ENCODE measurements at places on chromosomes 16 and 17.

DNA sequence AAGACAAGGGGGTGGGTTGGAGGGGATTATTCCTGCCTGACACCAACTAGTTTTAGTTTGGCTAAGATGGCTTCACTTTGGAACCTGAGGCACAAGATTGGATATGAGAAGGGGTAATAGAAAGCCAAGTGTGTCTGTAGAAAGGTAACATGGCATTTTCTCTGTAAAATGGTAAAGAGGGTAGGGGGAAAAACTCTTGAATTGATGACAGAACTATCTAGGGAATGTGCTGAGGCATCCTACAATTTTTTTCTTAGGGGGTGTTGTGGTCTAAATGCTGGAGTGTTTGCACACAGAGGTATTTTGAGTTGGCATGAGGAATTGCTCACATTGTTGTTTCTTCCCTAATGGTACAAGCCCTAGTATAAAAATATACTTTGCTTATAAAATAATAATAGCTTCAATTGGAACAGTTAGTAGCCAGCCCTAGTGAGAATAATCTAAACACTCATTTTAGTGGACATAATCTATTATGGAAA, 25.8 kb downstream of the YPEL2 start:
- no peak for DNase-seq

DNA sequence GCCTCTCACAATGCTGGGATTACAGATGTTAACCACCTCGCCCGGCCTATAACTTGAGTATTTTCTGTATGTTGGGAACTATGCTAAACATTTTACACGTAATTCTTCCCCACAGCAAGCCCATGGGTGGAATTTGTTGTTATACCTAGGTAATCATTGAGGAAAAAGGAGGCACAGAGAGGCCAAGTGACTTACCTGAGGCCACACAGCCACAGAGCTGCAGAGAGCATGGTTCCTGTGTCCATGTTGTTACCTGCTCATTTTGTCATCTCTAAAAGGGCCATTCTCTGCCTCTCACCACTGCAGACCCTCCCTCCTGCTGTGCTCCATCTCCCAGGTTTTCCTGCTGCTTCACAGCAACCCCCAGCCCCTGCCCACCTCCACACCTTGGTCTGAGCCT, 135.5 kb downstream of the ABCC1 start:
- no peak for DNase-seq

DNA sequence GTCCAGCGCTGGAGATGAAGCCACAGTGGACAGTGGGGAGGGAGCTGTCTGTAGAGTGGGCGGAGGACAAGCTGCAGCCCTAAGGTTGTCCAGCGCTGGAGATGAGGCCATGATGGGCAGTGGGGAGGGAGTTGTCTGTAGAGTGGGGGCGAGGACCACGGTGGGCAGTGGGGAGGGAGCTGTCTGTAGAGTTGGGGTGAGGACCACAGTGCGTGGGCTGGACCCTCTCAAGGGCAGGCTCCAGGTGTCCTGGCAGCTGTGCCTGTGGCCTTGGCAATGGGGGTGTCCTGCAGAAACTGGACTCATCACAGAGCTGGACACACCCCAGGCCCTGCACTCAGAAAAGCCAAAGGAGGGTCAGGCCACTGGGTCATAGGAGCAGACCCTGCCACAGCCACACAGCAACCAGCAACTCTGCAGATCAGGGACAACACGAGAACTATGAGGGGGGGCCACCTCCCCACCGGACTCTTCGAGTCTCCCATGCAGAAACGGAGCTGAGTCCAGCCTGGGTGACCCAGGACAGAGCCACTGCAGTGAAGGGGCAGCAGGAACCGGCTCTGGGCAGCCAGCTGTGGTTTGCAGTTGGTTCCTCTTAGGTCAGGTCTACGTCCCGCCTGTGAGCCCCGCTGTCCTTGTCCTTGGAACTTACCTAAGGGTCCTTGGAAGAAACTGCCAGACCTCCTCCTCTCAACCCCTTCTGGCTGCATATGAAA, 33.4 kb upstream of the CBFA2T3 start:
- no peak for DNase-seq

DNA sequence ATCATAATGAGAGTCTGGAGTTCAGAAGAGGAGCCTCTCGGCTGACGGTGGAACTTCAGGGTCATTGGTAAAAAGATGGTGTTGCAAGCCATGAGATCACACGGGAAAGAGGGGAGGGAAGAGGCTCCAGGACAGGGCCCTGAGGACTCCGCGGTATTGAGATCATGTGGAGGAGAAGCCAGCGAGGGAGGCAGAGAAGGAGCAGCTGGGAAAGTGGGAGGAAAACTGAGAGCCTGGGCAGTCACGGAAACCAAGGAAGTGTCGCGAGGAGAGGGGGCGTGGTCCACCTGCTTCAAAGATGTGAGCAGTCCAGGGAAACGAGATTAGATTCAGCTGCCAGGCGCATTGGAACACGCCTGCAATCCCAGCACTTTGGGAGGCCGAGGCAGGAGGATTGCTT, 27.7 kb upstream of the SBK1 start:
- DNase-seq: no peak

- no peak for DNase-seq
These were observed 78.4 kb downstream of the RPH3AL start for GRCh38 chr17:273981-274832.

GRCh38 chr16:17083628-17084027, 387.1 kb downstream of the XYLT1 start:
- peak; percentile 21 for DNase-seq

GRCh38 chr17:35668802-35669201, 62.6 kb upstream of the RASL10B start:
- no peak for DNase-seq

GRCh38 chr16:79752396-79752795, 151.9 kb upstream of the MAF start:
- no peak for DNase-seq

DNA sequence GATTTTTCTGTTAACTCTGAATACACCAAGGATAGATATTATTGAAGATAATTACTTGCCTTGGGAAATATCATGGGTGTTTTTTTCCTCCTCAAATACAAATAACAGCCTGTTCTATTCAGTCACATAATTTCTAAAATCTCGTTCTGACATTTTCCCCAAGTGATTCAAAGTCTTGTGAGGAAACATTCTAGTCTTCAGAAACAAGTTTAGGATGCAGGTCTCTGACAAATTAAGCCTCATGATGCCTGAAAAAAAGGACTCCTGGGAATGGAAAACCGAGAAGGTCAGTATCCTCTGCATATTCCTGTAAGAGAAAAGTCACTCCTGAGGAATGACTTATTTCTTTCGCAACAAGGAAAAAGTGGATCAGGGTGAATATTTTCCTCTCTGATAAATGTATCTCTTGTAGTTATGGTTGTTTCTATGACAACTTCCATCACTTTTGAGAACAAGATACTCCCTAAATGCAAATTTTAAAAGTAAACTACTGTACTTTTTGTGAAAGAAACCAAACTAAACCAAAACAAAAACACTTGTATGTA, 384.6 kb downstream of the CNTNAP4 start:
- no peak for DNase-seq

GRCh38 chr16:87406495-87407088, 14.5 kb downstream of the MAP1LC3B start:
- DNase-seq: no peak

DNA sequence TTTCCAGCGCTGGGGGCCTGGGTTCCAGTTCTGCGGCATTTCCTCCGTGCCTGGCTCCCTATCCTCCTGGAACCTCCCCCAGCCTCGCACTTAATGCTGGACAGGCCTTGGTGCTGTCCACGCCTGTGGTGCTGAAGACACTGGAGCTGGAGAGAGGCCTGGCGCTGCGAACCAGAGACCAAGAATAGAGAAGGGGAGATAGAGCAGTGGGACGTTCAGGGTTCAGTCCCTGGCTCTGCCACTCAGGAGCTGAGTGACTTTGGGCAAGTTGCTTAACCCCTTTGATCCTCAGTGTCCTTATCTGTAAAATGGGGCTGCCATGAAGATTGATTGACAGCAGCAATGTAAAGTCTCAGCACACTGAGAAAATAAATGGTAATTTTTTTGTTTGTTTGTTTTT, 11.9 kb downstream of the SBK1 start:
- DNase-seq: no peak

DNA sequence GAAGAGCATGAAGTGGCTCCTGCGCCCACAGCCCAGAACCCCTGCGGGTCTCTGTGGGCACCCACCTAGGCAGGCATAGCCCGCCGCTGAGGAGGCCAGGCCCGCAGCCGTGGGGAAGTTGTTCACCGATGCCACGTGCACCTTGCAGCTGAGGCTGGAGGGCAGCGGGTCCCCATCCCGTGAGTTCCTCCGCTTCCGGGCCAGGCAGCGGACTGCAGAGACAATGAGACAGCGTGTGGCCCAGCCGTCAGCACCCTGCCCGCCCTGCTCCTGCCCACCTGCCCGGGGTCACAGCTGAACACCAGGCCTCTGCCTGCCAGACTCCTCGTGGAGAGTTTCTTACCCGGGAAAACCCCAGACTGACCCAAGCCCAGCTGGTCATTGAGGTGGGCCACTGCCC, 5.5 kb downstream of the MVD start:
- no peak for DNase-seq

DNA sequence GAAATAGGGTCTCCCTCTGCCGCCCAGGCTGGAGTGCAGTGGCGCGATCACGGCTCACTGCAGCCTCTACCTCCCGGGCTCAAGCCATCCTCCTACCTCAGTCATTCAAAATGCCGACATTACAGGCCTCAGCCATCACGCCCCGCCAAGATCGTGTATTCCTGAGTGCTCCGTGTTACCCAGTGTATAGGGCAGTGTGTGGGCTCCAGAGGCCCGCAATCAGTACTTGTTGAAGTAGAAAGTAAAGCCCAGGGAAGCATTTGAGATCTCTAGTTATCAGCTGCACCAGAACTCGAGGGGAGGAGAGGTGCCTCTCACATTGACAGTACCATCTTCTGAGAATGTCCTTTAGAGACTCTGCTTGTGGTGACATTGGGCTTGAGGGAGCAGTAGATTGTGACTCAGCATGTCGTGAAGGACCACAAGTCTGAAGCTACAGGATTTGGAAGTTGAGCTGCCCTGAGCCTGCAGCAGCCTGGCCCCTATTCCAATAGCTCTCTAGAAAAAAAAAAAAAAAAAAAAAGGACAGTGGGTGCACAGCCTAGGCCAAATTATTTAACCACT, 1.1 kb upstream of the PRPSAP1 start:
- no peak for DNase-seq

DNA sequence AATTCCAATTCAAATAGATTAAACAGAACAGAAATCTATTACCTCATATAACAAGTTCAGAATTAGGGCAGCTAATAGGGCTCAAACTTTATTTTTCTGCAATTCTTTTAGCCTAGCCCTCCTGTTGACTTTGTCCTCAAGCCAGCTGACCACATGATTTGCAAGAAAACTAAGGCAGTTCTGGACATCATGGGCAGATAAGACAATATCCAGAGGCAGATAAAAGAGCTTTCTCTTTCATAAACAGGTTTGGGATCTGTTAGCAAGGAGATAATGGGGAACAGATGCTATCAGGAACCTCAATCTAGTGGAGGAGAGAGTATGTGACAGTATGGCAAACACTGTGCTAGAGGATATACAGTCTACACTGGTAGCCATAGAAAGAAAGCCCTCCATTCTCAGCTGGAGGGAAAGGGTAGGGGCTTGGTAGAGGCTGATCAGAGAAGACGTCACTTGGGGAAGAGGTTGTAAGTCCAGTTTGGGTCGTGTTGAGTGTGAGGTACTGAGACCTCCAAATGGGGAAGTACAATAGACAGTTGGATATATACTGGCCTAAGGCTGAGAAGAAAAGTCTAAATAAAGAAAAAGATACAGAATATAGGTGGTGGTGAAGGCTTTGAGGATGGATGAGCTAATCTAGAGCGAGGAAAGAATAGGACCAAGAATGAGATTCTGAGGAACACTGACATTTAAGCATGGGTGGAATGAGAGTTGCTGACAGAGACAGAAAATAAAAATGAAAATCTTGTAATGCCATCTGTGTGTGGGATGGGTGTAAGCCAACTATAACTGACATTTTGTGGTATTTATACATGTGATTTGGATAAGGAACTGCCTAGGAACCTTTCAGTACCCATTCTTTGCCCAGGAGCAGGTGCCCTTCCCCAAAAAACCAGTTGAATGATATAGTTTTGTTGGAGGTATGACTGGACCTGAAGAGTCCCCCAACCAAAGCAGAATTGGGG, 67.4 kb downstream of the CYB561 start:
- no peak for DNase-seq

DNA sequence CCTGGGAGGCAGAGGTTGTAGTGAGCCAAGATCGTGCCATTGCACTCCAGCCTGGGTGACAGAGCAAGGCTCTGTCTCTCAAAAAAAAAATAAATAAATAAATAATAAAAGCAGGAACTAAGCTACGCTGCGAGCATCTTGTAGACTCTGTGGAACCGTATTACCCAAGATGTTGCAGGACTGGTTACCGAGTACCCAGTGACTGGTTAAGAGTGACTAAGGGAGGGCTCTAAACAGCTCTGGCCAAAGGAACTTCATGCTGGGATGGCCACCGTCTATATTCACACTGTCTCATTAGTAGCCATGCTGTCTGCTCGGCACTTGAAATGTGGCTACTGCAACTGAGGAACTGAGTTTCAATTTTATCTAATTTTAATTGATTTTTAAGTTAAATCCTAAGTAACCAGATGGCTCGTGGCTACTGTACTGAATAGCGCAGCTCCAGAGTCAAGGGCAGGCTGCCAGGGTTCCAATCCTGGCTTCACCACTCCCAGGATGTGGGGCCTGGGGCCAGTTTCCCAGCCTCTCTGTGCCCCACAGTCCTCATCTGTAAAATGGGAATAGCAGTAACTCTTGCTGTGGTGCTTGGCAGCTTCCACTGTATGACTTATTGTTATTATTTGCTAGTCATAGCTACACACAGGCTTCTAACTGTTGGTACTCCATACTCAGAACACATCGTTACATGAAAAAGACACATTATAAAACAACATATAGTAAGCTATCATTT, 3.0 kb downstream of the NTAN1 start:
- DNase-seq: no peak

GRCh38 chr16:89071686-89072547, 21.7 kb upstream of the ACSF3 start:
- peak; percentile 72 for DNase-seq

DNA sequence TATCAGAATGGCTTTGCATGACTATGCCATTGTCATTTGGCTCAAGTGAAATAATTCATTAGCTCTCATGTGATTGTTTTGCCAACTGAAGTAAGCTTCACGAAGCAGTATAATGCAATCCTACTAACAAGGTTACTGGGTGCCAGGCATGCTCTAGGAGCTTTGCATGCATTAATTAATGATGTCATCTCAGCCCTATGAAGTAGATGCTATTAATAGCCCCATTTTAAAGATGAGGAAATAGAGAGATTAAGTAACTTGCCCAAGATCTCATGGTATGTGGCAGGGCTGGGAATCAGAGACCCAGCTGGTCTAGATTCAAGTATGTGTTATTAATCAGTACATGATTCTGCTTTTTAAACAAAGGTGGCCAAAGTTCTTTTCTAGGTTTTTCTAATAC, 14.1 kb downstream of the KRT39 start:
- no peak for DNase-seq

GRCh38 chr17:35212668-35213067, 18.5 kb upstream of the SLC35G3 start:
- no peak for DNase-seq

- DNase-seq: no peak
These were observed at the start of gene NPTX1 for GRCh38 chr17:80475910-80476876. Gene NPTX1 (minus strand): TSS chr17:80476607. CDS start chr17:80476446, 161 bp downstream.
